ENCODE measurements at places on chromosomes 2 and 18.

DNA sequence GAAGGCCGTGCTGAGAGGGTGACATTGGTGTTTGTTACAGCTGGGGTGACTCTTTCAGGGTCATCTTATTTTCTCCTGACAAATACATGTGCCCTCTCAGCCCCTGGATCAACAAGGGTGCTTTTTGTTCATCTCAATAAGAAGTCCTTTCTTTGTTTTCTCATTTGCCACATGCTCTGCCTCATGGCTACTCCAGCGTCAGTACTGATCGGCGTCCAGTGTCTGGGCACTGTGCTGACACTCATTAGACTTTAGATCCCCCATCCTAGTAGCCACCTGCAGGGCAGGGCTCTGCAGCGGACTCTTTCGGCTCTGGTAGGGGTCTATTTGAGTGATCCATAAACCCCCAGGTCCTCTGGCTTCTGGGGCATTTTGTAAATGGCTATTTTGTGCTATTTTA is 38.4 kb downstream of the NPPC start:
- DNase-seq, result no peak

DNA sequence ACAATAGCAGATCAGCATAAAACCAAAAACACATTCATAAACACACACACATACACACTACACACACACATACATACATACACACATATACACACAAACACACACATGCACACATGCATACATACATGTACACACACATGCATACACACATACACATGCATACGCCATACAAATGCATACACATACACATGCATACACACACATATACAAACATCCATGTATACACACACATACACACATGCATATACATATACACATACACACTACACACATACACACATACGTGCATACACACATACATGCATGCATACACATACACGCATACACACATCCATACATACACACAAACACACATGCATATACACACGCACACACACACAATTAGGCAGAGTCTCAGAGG is 490.1 kb downstream of the TNS1 start:
- no peak for DNase-seq

GRCh38 chr2:177403838-177404237 is 11.3 kb downstream of the AGPS start:
- DNase-seq, result no peak

DNA sequence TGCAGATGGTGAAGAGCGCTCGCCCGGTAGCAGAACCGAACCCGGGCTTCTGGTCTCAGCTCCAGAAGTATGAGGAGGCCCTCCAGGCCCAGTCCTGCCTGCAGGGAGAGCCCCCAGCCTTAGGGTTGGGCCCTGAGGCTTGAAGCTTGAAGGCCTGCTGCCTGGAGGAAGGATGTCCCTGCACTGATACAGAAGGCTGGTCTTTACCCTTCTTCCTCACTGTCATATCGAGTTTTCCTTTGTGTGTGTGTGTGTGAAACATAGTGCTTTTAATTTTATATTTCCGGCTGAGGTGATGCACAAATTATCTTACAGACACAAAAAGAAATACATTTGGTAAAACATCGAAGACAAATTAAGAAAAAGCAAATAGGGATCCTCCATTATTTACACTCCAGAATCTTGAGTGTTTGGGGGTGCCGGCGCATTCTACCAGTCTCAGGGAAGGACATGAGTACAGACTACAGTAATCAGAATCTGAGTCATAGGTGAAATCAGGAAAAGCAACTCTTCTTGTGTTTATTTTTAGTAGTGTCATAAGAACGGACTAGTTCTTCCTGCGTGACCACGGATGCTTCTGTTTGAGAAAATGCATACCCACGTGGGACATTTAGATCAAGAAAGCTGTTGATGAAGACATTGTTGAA is 1.3 kb downstream of the DUSP28 start:
- no peak for DNase-seq

DNA sequence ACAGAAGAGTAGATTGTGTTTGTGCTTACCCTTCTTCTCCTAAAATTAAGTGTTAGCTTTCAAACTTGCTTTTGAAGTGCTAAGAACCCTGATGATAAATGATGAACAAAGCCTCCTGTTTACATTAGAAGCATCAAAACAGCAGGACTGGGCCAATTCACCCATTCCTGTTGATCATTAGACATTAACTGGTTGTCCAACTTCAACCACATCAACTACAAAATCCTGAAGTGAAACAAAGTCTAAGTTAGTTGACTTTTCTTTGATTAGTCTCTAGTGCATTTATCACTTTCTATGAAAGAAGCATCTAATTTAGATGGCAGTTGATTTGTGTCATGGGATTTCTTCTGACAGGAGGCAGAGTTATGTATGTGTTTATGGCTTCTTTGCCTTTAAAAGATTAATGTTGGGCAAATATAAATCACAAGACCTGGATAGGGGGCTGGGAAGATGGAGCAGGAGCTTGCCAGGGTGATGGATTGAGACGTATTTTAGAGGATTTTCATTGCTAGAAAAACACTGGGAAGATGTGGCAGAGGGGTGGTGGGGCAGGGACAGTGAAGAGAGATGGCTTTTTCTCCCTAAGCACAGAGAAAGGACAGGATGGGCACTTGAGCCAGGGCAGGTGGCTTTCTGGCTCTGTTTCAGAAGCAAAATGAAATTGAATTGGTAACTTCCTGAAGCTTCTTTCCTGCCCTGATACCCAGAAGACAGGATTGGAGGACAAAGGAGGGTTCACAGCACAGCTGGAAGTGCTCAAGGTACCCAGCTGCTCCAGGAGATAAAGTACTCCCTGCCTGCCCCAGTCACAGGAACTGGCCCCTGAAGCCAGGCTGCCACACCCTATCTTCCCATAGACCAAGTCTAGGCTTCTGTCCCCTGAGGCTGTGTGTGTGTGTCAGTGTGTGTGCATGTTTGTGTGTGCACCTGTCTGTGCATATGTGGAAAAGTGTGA is 20.5 kb downstream of the GYPC start:
- DNase-seq, result no peak
